ENCODE measurements at places on chromosomes 1 and 21. TPM values are rescaled to one million over a fixed set of nuclear protein-coding genes. Genes with fewer than 3 reads are reported as not detected.

The LAMC2 gene
- total RNA-seq: 0.99 TPM

The RASSF5 gene
- total RNA-seq: 0.54 TPM

The APOBEC4 gene
- not detected for total RNA-seq

The MAP1LC3C gene
- not detected for total RNA-seq

The MPL gene
- not detected for total RNA-seq

The SAMSN1 gene
- 6.5 TPM for total RNA-seq

The ST6GALNAC5 gene
- total RNA-seq: not detected

The RAB25 gene
- total RNA-seq: not detected

The SH2D1B gene
- not detected for total RNA-seq

The ADORA1 gene
- not detected for total RNA-seq

The C1QB gene
- not detected for total RNA-seq

The AKNAD1 gene
- total RNA-seq: not detected

The RXFP4 gene
- not detected for total RNA-seq

Data from endothelial cell of coronary artery (primary cell).